CD4-positive, alpha-beta T cell (primary cell): ENCODE measurements at places on chromosomes 7 and 10. TPM values are rescaled to one million over a fixed set of nuclear protein-coding genes. Genes with fewer than 3 reads are reported as not detected.

- H3K4me3 ChIP-seq, result no peak overlapping the region
- H3K27me3 ChIP-seq, result peaks cover 3% of the 10 kb centered on the region
- no peak for DNase-seq
- H3K36me3 ChIP-seq, result no peaks in the 10 kb centered on the region
- no peak overlapping the region for H3K27ac ChIP-seq
- H3K4me1 ChIP-seq, result no peaks in the 10 kb centered on the region
These were observed 139.4 kb downstream of the TACC2 start for GRCh38 chr10:122128357-122128756.

- no peak overlapping the region for H3K4me3 ChIP-seq
- peaks cover 2% of the 10 kb centered on the region for H3K27me3 ChIP-seq
- no peaks in the 10 kb centered on the region for H3K36me3 ChIP-seq
- no peaks in the 10 kb centered on the region for H3K4me1 ChIP-seq
These were observed 2.9 kb downstream of the SVOPL start for GRCh38 chr7:138698281-138698680.

GRCh38 chr7:155795401-155795800, 16.9 kb downstream of the SHH start:
- no peak overlapping the region for H3K4me3 ChIP-seq
- peaks cover 7% of the 10 kb centered on the region for H3K4me1 ChIP-seq
- no peak overlapping the region for H3K27ac ChIP-seq
- peaks cover 33% of the 10 kb centered on the region for H3K27me3 ChIP-seq
- no peak for DNase-seq

DNA sequence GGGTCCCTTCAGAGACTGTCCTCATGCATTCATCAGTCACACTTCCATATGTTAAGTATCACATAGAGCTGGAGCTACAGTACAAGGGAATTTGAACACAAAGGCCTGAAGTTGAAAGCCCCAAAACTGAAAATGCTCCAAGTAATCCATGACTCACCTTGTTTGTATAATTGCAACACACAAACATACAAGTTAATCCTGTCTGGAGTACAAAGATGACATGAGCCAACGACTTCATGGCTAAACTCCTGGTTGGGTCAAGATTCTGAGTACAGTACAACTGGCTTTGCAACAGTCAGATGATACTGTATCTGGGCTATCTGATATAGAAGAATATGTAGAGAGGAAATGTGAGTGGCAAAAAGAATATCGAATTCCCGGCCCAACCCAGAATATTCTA, 73.1 kb upstream of the AASS start:
- H3K4me1 ChIP-seq, result no peaks in the 10 kb centered on the region
- H3K4me3 ChIP-seq, result no peak overlapping the region

DNA sequence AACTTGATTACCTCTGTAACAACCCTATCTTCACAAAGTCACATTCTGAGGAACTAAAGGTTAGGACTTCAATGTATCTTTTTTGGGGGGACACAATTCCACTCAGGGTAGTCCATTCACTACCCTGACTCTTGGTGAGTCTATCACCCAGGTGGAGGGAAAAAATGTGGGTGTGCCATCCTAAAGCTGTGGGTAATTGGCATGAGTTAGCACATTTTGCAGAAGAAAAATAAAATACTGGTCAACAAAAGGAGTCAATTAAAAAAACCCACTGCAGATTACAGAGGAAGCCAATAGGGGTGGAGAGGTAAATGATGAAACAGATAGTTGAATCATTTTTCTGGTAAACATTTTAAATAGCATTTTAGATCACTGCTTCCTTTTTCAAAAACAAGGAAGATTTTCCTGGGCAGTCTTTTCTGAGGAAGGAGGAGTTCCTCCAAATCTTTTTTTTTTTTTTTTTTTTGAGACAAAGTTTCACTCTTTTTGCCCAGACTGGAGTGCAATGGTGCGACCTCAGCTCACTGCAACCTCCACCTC, 5.1 kb upstream of the BLVRA start:
- no peak for DNase-seq
- H3K4me3 ChIP-seq, result no peak overlapping the region
- H3K27me3 ChIP-seq, result no peaks in the 10 kb centered on the region
- peaks cover 10% of the 10 kb centered on the region for H3K4me1 ChIP-seq
- no peaks in the 10 kb centered on the region for H3K36me3 ChIP-seq

- H3K4me3 ChIP-seq, result no peak overlapping the region
- no peaks in the 10 kb centered on the region for H3K4me1 ChIP-seq
- H3K36me3 ChIP-seq, result no peaks in the 10 kb centered on the region
- no peak for DNase-seq
- H3K27me3 ChIP-seq, result peaks cover 4% of the 10 kb centered on the region
These were observed 32.4 kb downstream of the ITIH5 start for GRCh38 chr10:7634142-7634894.

DNA sequence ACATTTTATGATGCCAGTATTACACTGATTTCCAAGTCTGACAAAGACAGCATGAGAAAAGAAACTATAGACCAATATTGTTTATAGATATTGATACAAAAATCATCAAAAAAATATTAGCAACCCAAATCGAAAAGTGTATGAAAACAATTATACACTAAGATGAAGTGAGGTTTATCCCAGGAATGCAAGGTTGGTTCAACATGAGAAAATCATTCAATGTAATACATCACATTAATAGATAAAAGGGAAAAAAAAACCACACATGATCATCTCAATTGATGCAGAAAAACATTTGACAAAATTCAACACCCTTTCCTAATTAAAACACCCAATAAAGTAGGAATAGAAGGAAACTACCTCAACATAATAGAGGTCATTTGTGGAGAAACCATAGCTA, 153.9 kb downstream of the DNAJC1 start:
- H3K36me3 ChIP-seq, result no peaks in the 10 kb centered on the region
- H3K27me3 ChIP-seq, result no peaks in the 10 kb centered on the region
- DNase-seq, result no peak
- H3K27ac ChIP-seq, result no peak overlapping the region

GRCh38 chr10:79292891-79293746, 54.1 kb upstream of the PPIF start:
- H3K4me3 ChIP-seq, result no peak overlapping the region
- peak; percentile 60 for DNase-seq
- H3K27me3 ChIP-seq, result no peaks in the 10 kb centered on the region
- no peak overlapping the region for H3K27ac ChIP-seq
- H3K36me3 ChIP-seq, result peaks cover 28% of the 10 kb centered on the region
- peaks cover 13% of the 10 kb centered on the region for H3K4me1 ChIP-seq

DNA sequence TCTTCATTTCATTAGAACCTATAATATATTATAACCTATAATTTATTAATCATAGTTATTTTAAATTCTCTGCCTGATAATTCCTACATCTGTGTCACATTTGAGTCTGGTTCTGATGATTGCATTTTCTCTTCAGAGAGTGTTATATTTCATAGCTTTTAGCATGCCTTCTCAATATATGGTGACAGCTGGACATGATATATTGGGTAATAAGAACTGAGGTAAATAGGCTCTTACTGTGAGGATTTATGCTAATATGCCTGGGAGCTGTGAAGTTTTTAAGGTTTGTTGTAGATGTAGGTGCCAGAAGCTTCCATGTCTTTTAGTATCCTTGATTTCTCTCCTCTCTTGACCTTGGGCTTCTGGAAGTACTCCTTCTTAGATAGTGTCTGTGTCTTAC, 325.9 kb upstream of the SEMA3D start:
- no peaks in the 10 kb centered on the region for H3K36me3 ChIP-seq
- no peaks in the 10 kb centered on the region for H3K27me3 ChIP-seq
- no peak for DNase-seq
- no peak overlapping the region for H3K4me3 ChIP-seq
- H3K27ac ChIP-seq, result no peak overlapping the region
- no peaks in the 10 kb centered on the region for H3K4me1 ChIP-seq

GRCh38 chr7:76408121-76408560, 1.4 kb downstream of the SSC4D start:
- H3K27me3 ChIP-seq, result no peaks in the 10 kb centered on the region
- DNase-seq, result no peak
- no peaks in the 10 kb centered on the region for H3K36me3 ChIP-seq

GRCh38 chr10:71957546-71958275, 6.5 kb upstream of the CHST3 start:
- H3K27ac ChIP-seq, result no peak overlapping the region
- no peaks in the 10 kb centered on the region for H3K36me3 ChIP-seq
- no peak overlapping the region for H3K4me3 ChIP-seq
- no peaks in the 10 kb centered on the region for H3K4me1 ChIP-seq
- DNase-seq, result no peak
- H3K27me3 ChIP-seq, result peaks cover 7% of the 10 kb centered on the region

- DNase-seq, result no peak
- peaks cover 27% of the 10 kb centered on the region for H3K4me1 ChIP-seq
- H3K27me3 ChIP-seq, result no peaks in the 10 kb centered on the region
These were observed 926 bp upstream of the DENND11 start for GRCh38 chr7:141702892-141703291.

DNA sequence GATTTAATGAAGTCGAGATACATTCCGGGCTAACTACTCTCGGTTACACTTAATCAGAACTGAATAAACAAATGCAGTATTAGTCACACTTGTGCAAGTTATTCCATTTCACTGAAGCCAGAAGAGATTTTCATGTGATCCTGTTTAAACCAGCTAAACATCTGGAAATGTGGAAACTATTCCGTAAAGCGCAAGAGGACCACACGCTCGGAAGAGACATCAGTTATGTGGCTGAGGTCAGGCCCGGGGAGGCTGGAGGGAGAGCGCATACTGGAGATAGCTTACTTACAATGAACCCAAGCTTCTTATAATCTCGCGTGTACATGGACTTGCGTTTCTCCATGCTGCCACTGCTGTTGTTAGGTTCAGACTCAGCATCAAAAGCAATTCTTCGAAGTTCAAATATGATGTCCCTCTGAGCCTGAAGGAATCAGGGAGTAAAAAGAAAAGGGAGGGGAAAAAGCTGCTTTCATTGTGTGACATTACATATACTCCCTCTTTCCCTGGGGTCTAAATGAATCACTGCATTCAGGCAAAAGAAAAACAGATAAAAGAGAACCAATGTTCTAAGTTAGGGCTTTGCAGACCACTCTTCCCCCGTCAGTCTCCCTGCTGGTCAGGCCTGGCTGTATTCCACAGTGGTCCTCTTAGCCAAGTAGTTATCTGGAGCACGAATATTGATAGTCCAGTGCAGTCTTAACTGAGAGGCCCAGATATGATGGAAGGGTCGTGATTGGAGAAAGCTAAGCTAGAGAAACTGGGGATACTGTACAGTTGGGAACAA, 237.4 kb downstream of the ELMO1 start:
- H3K4me1 ChIP-seq, result no peaks in the 10 kb centered on the region
- no peak overlapping the region for H3K4me3 ChIP-seq
- peaks cover 58% of the 10 kb centered on the region for H3K36me3 ChIP-seq
- no peak for DNase-seq
- H3K27ac ChIP-seq, result no peak overlapping the region

GRCh38 chr10:85280014-85280413, 951.6 kb downstream of the CCSER2 start:
- no peaks in the 10 kb centered on the region for H3K36me3 ChIP-seq
- DNase-seq, result no peak
- no peaks in the 10 kb centered on the region for H3K27me3 ChIP-seq
- H3K4me1 ChIP-seq, result no peaks in the 10 kb centered on the region

- H3K4me3 ChIP-seq, result no peak overlapping the region
- DNase-seq, result no peak
- no peaks in the 10 kb centered on the region for H3K36me3 ChIP-seq
- H3K27me3 ChIP-seq, result no peaks in the 10 kb centered on the region
These were observed 76.1 kb upstream of the ANK3 start for GRCh38 chr10:60465801-60466200.

- no peak overlapping the region for H3K4me3 ChIP-seq
- no peaks in the 10 kb centered on the region for H3K4me1 ChIP-seq
- DNase-seq, result no peak
These were observed 42.4 kb downstream of the CRCP start for GRCh38 chr7:66157060-66157459.

GRCh38 chr10:86389441-86390193, 23.0 kb upstream of the GRID1 start:
- peaks cover 12% of the 10 kb centered on the region for H3K4me1 ChIP-seq
- H3K27me3 ChIP-seq, result peaks cover 13% of the 10 kb centered on the region
- peak overlapping the region; percentile 51 for H3K4me3 ChIP-seq
- H3K27ac ChIP-seq, result no peak overlapping the region
- DNase-seq, result no peak

- H3K27me3 ChIP-seq, result no peaks in the 10 kb centered on the region
- peak overlapping the region; percentile 88 for H3K27ac ChIP-seq
- no peaks in the 10 kb centered on the region for H3K36me3 ChIP-seq
- no peak overlapping the region for H3K4me3 ChIP-seq
- no peak for DNase-seq
- H3K4me1 ChIP-seq, result peaks cover 67% of the 10 kb centered on the region
These were observed 8.3 kb upstream of the TACR2 start for GRCh38 chr10:69425041-69425440.

GRCh38 chr7:150964593-150965111, 13.5 kb downstream of the KCNH2 start:
- no peaks in the 10 kb centered on the region for H3K27me3 ChIP-seq
- H3K4me3 ChIP-seq, result no peak overlapping the region
- peaks cover 25% of the 10 kb centered on the region for H3K4me1 ChIP-seq

GRCh38 chr10:37124532-37124931, 866 bp upstream of the ANKRD30A start:
- H3K4me1 ChIP-seq, result no peaks in the 10 kb centered on the region
- H3K4me3 ChIP-seq, result no peak overlapping the region

GRCh38 chr7:24910551-24911212, 69.3 kb downstream of the OSBPL3 start:
- no peaks in the 10 kb centered on the region for H3K36me3 ChIP-seq

DNA sequence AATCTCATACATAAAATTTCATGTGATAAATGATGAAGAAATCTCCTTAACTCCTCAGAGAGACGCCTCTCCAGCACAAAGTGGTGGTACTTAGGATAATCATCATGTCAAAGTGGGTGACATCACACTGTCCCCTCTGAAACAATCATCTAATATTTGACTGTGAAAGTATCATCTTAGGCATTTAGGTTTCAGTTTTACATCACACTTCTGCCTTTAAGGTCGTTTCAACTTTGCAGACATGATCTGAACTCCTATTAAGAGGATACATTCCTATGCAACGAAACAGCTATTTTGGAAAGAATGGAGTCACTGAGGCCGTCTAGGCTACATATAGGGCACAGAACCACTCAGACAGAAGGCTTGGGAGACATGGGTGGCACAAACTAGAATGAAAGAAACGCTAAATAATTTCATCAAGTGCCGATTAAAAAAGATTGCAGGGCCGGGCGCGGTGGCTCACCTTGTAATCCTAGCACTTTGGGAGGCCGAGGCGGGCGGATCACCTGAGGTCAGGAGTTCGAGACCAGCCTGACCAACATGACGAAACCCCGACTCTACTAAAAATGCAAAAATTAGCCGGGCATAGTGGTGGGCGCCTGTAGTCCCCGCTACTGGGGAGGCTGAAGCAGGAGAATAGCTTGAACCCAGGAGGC, 2.0 kb downstream of the VOPP1 start:
- peaks cover 79% of the 10 kb centered on the region for H3K4me1 ChIP-seq
- H3K36me3 ChIP-seq, result peaks cover 8% of the 10 kb centered on the region
- no peak for DNase-seq

Gene OR6B1
- not detected for total RNA-seq

Gene CPA2
- not detected for total RNA-seq

Gene CPED1
- 0.08 TPM for total RNA-seq

Gene NEURL1
- 1.1 TPM for total RNA-seq

Gene SMKR1
- 0.49 TPM for total RNA-seq

Gene NYAP1
- total RNA-seq, result 0.75 TPM
